Stimulated activated CD4-positive, alpha-beta T cell treated with anti-CD3 and anti-CD28 coated beads, Interleukin-1b, Interleukin-23, amount 100 ng/mL, for 1 hour (primary cell): ENCODE measurements at places on chromosomes 11 and 22.

- no peak for DNase-seq
These were observed 886 bp downstream of the SHISA8 start for GRCh38 chr22:41913842-41914534.

- no peak for DNase-seq
These were observed 96.9 kb downstream of the FAM76B start for GRCh38 chr11:95692526-95693260.

- DNase-seq: no peak
These were observed 172.0 kb downstream of the KCNA4 start for GRCh38 chr11:29844701-29845379.

GRCh38 chr11:126843096-126843495, 157.5 kb downstream of the KIRREL3 start:
- no peak for DNase-seq

- DNase-seq: no peak
These were observed 3.9 kb upstream of the VSIG10L2 start for GRCh38 chr11:125941619-125942611.

- no peak for DNase-seq
These were observed 15.1 kb downstream of the RHOG start for GRCh38 chr11:3825473-3826154.

DNA sequence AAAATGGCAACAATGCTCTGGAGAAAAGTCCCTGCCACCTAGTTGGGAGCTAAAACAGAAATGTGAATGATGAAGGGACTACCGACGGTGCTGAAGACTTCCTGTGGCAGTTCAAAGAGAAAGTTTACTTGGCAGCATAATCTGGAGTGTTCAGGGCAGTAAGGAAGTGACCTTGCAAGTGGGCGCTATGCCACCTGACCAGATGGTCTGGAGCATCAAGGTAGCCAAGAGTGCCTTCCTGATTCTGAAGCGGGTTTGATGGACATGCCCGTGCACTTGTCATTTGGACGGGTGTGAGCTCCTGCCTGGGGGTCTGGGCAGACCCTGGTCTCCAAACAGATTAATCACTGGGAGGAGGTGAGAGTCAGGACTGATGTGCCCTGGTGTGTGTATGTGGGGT, 1.8 kb upstream of the SNX19 start:
- DNase-seq: no peak

GRCh38 chr11:96397863-96398262, 8.1 kb downstream of the JRKL start:
- DNase-seq: no peak

DNA sequence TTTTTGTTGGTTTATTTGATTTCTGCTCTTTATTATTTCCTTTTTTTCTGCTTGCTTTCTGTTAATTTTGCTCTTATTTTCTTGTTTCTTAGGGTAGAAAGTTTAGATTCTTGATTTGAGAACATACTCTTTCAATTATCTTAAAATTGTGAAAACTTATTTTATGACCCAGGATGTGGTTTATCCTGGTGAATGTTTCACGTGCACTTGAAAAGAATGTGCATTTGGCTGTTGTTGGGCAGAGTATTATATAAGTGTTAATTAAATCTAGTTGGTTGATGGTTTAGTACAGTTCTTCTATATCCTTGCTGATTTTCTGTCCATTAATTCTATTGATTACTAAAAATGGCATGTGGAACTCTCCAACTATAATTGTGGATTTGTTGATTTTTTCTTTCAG, 66.9 kb upstream of the NARS2 start:
- DNase-seq: no peak

GRCh38 chr11:67303132-67303834, at the start of gene SSH3:
Gene SSH3, plus strand, starts transcription at chr11:67303530. Its CDS starts 96 bp downstream, at chr11:67303626.
- DNase-seq: no peak

GRCh38 chr22:48713272-48714205, 1114.1 kb downstream of the BRD1 start:
- DNase-seq: no peak

GRCh38 chr11:18392434-18393321, 1.7 kb upstream of the LDHA start:
- DNase-seq: no peak

GRCh38 chr22:48667289-48667688, 1160.4 kb downstream of the BRD1 start:
- no peak for DNase-seq

DNA sequence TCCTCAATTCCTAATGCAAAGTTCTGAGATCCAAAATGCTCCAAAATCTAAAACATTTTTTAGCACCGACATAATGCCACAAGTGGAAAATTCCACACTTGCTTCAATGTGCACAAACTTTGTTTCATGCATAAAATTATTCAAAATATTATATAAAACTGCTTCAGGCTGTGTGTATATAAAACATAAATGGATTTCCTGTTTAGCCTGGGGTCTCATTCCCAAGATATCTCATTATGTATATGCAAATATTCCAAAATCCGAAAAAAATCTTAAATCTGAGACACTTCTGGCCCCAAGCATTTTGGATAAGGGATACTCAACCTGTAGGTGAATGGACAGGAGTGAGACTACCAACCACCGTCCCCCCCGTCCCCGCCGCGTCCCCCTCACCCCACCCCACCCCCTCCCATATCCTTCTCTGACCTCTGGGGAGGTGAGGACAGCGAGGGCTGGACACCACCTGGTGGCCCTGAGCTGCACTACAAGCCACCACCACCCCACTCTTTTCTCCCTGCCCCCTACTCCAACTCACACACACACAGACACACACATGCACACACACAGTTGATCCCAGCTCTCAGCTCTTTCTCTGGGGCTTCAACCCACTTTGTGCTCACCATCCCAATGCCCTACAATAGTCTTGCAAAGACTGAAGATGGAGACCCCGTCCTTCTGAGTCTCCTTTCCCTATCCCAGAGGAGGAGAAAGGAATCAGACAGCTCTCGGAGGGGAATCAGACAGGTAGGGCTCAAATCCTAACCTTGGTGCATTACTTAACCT, 101.0 kb downstream of the PDE2A start:
- no peak for DNase-seq

GRCh38 chr22:30718491-30718890, 23.8 kb downstream of the OSBP2 start:
- no peak for DNase-seq

DNA sequence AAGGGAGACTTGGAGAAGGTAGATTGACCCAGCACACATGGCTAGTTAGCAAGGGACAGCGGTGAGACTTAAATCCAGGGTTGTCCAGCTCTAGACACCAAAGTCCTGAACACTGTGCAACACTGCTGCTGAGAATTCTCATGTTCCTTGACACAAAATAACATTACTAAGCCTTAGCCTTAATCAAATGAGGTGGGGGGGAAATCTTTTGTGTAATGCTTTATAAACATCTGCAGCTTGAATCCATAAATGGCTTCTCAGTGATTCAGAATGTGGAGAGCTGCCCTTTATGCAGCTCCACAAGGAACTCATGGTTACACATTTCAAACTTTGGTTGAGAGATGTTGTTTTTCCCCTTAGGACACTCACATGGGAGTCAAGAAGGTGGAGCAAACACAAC, 80.0 kb downstream of the CD44 start:
- DNase-seq: no peak

GRCh38 chr11:33147559-33147958, 13.7 kb downstream of the CSTF3 start:
- no peak for DNase-seq

- DNase-seq: no peak
These were observed 99.8 kb downstream of the CTTN start for GRCh38 chr11:70498171-70498571.

DNA sequence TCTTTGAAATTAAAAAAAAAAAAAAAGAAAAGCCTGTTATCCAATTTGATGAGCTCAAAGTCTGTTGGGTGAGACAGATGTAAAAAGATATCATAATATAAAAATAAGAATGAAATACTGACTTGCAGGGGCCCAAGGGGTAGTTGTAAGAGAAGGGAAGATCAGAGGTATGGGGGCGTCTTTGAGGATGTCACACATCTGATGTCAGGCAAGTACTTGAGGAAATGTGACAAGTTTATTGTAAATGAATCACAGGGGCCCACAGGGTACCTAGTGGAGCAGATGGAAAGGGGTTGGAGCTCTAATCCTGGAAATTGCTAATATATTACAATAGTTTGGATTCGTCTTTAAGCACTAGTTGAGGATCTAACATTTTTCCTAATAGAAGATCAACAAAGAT, 131.6 kb downstream of the MAML2 start:
- DNase-seq: no peak

GRCh38 chr11:34606326-34607120, 14.4 kb upstream of the EHF start:
- no peak for DNase-seq

- DNase-seq: no peak
These were observed 145.0 kb upstream of the THY1 start for GRCh38 chr11:119567688-119568582.

GRCh38 chr11:26186389-26186788, 145.5 kb upstream of the ANO3 start:
- no peak for DNase-seq

DNA sequence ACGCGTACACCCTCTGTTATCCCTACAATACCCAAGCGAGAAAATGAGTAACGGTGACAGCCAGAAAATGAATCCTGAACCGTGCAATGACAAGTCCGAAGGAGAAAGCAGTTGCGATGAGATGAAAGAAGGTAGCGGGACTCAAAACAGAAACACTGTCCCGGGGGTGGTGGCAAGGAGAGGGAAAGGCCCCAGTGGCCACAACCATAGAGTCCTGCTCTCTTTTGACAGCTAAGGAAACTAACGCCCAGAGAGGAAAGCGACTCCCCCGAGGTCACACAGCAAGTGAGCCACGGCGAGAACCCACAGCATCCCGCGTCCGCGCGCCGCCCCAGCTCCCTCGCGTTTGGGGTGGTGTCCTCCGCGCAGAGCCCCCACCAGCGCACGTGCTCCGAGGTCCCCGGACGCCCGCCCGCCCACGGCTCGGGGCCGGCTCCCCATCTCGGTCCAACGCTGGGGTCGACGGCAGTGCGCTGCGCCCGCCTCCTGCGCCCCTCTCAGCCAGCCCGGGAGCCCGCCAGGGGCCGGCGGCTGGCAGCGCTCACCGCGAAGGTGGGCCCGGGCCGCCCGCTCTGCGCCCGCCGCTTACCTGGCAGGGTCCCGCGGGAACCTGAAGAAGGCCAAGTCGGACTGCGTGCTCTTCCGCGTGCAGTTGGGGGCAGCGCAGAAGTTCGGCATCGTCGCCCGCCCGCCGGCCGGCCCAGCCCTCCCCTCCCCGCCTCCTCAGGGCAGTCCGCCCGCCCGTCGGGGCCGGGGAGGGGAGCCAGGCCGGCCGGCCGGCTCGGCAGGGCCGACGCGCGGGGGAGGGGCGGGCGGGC, 564 bp downstream of the THAP12 start:
- peak; percentile 4 for DNase-seq
